ENCODE measurements at places on chromosomes 16 and 17. TPM values are rescaled to one million over a fixed set of nuclear protein-coding genes. Genes with fewer than 3 reads are reported as not detected.

- no peak for DNase-seq
Measured at GRCh38 chr17:74015990-74016389, 187.5 kb upstream of the RPL38 start.

SDK2 gene
- 4.5 TPM for total RNA-seq

GRCh38 chr17:18136357-18136756, 27.8 kb downstream of the MYO15A start:
- DNase-seq: no peak

DNA sequence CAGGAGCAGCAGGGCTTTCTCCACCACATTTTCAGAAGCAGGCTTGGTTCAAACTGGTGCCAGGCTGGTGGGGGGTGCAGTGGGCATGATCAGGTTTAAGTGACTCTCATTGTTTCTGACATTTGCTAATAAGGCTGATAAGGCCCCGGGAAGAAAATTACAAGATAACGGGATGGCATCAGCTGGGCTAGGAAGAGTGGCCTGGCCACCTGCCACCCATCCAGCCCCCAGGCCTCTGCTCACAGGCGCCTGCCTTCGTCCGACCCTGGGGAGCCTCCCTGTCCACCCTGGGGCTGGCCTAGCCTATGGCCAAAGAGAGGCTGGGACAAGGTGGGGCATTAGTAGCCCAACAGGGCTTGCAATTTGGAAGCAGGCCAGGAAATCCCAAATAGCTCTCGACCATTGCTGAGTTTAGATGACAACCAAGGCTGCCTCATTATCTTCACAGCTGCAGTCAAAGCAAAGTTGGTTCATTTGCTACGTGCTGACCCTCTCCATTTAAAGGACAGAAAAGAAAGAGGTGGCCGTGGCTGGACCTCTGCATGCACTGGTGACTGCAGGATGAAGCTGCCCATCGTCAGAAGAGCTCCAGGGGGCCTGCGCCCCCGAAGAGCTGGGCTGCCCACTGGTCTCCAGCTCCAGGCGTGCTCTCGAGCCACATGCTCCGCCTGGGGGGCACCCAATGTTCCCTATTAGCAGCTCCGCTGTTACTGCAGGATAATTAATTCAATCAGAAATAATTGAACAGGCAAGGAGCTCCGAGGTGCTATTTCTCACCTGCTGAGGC, 44.9 kb downstream of the PEMT start:
- no peak for DNase-seq

GRCh38 chr16:30941600-30942425, 7.1 kb upstream of the ORAI3 start:
- DNase-seq: peak; percentile 86

DNA sequence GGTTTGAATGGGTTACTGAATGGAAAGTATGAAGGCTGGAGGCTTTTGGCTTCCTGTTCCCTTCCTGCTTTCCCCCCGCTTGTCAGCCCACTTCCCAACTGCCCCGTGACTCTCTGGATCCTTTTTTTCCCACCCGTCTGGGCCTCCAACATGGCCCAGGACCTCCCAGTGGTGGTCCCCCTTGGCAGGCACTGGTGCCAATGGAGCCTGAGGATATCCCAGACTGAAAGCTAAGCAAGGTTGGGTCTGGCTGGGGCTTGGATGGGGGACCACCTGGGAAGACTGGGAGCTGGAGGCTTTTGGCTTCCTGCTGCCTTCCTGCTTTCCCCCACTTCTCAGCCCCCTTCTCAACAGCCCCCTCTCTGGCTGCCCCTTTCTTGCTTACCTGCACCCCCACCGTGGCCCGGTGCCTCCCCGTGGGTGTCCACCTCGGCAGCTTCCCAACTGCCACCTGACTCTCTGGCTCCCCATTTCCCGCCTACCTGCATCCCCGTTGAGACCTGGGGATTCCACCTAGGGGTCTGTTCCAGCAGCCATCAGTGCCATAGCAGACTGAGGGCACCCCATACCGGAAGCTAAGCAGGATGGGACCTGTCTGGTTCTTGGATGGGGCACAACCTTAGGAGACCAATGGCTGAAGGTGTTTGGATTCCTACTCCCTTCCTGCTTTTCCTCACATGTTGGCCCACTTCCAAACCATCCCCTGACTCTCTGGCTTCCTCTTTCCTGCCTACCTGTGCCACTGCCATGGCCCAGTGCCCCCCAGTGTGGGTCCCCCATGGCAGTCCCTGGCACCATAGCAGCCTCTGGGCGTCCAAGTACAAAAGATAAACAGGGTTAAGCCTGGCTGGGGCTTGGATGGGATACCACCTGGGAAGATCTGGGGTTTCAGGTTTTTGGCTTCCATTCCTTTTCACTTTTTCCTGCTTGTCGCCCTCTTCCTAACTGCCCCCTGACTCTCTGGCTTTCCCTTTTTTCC, 2295.3 kb downstream of the TP53TG3F start:
- DNase-seq: no peak

DNA sequence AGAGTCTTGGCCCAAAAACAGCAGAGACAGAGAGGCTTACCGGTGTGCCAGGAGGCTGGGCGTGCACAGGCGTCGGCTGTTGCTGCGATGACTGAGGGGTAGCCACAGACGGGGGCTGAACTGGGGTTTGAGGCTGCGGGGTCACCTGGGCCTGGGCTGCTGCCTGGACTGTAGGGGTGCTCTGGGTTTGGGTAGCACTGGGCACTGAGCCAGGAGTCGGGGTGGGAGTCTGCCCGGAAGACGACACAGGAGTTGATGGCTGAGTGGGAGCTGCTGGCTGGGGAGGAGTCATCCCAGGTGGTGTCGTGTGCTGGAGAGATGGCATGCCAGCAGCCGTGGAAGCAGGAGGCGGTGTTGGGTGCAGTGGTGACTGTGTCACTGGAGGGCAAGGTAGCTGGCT, 53.2 kb upstream of the TRAP1 start:
- no peak for DNase-seq

GAN gene
- 12.8 TPM for total RNA-seq

DPEP3 gene
- total RNA-seq: not detected

DNA sequence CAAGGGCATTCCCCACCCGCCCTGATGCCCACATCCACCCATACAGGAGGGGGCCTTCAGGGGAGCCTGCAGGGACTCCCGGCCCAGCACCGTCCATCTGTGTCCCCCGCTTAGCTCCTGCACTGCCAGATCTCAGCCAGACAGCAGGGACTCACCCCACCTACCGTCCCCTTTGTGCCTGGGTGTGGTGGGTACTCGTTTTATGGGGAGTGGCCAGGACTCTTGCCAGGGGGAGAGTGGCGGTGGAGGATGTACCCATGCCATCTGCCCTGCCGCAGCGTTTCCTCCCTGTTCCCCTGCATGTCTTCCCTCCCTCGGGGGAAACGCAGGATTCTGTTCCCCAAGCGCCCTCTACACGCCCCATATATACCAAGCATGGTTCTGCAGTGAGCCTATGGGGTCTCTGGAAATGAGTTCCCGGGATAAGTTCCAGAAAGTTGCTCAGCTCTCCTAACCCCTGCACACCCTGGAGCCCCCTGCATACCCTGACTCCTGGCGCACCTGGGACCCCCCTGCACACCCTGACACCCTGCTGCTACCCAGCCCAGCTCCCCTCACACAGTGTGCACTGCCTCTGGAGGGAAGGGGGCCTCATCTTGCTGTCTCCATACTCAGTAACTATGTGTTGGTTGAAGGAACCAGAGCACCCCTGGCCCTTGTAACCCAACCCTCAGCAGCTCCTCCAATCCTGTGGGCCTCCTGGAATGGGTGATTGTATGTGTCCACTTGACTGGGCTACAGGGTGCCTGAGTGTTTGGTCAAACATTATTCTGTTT, 4.2 kb upstream of the MAFG start:
- DNase-seq: no peak

HYDIN gene
- 10.1 TPM for total RNA-seq

GRCh38 chr17:64171041-64171440, 41.1 kb upstream of the ERN1 start:
- no peak for DNase-seq

ZNF267 gene
- total RNA-seq: 17.9 TPM

DNA sequence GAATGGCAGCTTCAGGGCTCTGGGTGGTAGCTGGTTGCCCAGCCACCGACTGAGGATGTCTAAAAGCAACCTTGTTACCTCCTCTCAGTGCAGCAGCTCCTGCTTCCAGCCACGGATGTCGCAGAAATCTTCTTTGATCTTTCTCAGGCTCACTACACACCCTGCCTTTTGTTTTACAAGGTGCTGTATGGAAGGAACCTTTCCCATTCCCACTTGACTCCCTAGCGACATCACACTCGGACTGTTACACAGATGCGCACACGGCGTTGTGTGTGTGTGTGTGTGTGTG, 135.8 kb upstream of the CPHXL start:
- DNase-seq: no peak

DNA sequence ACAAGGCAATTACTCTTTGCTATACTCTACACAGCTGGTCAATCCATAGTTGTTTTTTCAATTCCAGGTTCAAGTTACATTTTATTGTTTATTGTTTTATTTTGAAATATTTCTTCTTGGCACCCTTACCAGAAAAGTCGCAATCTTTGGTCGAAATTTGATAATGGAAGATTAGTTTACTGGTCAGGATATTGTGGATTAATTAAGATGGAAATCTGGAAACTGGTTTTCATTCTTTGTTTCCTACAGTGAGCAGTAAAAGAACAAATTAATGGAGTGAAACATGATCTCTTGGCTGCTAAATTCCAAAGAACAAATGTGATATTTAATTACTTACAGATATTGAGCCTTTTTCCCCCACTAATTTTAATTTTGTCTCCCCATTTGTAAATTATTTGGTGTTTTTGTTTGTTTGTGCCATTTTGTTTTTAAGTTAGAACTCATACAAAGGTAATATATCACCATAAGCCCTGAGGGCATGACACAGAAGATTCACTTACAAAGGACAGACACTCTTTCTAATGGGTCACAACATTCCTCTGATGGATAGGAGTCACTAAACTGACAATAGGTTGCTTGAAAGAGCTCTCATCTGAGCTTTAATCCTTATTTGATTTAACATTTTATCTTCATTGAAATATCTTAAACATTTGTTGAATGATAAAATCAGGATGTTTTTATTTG, 700.2 kb downstream of the KCNJ2 start:
- no peak for DNase-seq

DNA sequence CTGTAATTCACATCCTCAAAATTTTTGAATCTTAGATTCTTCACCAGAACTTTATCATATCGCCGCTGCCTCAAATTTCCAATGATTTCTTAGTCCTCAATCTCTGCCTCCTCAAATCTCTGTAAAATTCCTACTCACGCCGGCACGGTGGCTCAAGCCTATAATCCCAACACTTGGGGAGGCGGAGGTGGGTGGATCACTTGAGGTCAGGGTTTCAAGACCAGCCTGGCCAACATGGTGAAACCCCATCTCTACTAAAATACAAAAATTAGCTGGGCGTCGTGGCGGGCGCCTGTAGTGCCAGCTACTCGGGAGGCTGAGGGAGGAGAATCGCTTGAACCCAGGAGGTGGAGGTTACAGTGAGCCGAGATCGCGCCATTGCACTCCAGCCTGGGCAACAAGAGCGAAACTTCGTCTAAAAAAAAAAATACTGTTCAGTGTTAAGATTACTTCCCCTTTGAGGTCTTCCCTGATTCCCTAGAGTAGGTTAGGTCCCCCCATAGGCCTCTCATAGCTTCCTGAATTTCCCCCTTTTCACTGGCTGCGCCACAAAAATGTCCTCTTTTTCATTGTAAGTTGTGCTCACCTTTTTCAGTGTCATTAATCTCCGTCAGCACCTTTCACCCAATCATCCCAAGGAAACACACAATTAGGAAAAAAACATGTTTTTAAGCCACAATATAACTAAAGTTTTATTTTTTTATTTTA, 919 bp upstream of the CBX1 start:
- no peak for DNase-seq

GRCh38 chr17:49798738-49799137, 10.3 kb downstream of the KAT7 start:
- DNase-seq: no peak

DNA sequence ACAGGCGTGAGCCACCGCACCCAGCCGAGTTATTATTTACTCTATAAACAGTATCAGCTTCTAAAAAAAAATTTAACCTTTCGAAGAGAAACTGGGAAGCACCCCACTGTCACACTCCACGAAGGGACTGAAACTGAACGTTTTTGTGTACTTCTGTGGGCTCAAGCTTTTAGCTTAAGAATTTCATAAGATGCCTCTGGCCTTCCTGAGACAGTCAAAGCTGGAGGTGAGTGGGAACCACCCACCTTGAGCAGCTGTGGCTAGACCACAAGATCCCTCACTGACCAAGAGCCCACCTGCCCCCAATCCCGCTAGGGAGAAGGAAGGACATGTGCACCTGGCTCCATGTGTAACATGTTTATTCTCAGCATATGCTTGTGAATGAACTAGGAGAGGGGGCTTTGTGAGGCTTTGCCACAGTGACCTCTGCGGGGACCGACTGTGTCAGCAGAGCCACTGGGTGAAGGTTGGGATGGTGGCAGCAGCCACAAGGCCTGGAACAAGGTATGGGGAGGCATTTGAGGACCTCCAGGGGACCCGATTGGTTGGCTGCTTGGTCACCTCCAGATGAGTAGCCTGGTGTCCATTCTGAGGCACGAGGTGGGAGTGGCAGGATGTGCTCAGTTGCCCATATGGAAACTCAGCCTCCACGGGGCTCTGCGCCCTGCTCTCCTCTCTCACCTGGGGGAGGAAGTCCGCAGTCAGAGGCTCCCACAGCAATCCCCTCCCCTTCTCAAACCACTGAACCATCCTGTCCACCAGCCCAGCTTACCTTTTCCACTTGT, 4.8 kb downstream of the DPEP3 start:
- no peak for DNase-seq

CA5A gene
- total RNA-seq: not detected

DNA sequence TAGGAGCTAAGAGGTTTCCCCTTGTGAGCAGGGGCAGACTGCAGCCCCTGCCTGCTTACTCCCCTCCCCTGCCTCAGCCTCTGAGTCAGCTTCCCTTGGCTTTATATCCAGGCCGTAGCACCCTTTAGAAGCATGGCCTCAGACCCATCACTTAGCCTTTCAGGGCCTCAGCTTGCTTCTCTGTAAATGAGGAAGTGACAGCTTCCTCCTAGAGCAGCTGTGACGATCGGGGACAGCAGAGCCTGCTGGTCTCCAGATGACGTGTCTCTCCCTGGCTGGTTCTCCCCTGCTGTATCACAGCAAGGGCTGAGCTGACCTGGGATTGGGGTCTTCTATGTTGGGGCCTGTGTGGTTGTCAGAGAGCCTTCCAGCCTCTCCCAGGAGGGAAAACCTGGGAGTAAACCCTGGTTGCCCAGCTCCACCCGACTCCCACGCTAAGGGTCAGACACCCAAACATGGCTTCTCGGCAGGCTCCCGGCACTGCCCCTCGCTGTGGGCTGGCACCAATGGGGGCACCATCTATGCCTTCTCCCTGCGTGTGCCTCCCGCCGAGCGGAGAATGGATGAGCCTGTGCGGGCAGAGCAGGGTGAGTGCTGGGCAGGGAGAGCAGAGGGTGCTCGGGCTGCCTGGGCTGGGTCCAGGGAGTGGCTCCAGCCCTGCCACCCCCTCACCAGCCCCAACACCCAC, 16.3 kb upstream of the MYO15B start:
- no peak for DNase-seq

DNA sequence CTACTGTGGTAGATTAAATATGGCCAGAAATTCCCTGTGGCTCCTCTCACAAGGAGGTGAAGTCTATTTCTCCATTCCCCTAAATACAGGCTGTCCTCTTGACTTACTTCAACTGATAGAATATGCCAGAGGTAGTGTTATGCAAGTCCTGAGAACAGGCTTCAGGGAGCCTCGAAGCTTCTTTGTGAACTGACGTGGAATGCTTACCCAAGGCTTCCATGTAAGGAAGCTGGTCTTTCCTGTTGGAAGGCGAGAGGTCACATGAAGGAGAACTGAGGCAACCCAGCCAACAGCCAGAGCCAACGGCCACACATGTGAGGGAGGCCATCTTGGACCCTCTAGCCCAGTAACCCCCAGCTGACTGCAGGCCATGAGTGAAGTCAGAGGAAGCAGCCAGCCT, 267.9 kb downstream of the MRTFB start:
- no peak for DNase-seq

Data from thyroid gland (tissue), 4 donors.